ENCODE measurements at places on chromosomes 7 and 10.

GRCh38 chr7:3154881-3155494 lies 111.3 kb upstream of the CARD11 start:
- no peak for DNase-seq

- no peak for DNase-seq
Observed at GRCh38 chr10:120221873-120222485, 235.0 kb upstream of the PLPP4 start.

DNA sequence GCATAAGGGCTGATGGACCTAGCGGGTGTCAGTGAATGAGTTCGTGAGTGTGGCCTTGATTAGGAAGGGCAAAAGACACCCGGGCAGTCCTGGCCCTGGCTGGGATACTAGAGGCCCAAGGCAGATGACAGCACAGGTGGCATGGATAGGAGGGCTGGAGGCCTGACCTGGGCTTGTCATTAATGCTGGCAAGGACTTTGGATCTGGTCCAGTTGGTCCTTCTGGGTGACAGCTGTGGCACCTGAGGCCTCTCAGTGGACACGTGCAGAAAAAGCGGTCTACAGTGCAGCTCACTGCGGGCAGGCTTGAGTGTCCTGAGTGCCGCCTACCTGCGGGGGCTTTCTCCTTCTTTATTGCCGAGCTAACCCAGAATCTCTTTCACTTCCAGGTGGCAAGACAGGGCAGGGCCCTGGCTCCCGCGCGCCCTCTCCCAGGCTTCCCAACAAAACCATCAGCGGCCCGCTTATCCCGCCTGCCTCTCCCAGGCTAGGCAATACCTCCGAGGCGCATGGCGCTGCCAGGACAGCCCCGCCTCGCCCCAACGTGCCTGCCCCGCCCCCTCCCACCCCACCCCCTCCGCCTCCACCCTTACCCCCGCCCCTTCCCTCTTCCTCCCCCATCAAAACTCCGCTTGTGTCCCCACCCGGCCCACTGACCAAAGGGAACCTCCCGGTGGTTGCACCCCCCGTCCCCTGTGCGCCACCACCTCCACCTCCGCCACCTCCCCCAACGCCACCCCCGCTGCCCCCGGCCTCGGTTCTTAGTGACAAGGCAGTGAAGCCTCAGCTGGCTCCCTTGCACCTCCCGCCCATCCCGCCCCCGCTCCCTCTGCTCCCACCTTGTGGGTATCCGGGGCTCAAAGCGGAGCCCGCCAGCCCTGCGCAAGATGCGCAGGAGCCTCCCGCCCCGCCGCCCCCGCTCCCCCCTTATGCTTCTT lies 77.4 kb downstream of the WIPF3 start:
- no peak for DNase-seq

DNA sequence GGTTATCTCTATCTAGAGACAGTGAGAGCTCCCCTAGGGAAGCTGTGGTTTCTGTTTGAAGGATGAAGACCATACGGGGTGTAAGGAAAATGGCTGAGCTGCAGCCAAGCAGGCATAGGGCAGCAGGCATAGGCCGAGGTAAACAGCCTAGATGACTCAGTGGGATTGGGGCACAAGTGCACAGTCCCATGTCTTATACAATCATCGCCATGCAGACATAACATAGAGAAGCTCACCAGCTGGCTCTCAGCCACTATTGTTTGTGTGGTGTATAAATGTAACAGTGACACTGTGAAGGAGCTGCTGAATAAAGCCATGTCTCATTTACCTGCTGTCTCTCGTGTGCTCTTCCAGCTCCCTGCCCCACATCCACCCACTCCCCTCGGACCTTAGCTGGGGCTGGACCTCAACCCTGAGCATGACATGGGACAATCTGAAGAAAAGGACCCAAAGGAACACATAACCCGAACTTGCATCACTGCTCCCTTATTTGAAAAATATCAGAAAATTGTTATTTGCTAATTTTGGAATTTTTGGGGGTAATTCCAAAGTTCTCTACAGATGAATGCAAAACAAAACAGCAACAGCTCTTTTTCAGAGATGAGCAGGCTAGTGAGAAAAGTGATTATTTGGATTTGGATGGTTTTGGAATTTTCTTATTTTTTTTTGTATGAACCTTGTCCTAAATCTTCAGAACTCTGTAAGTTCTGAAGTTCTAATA lies 582.7 kb downstream of the REEP3 start:
- no peak for DNase-seq

GRCh38 chr10:33223326-33224000 lies 111.0 kb downstream of the NRP1 start:
- no peak for DNase-seq

DNA sequence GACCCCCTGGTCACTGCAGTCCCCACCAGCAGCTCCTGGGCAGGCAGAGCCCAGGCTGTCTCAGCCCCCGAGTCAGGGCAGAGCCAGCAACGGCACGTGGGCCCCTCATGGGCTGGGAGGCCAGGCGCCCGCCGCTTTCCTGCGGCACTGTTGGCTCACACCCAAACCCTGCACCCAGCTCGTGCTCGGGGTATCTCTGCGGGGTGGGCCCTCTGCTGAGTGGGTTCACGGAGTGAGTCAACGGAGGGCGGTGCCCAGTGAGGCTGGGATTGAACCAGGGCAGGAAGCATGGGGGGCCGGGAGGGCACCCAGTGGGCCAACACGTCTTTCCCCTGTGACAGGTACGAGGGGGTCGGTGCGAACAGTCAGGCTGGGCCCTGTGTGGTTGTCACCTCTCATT lies 28.9 kb downstream of the ADAP1 start:
- DNase-seq: no peak

- DNase-seq: no peak
Observed at GRCh38 chr10:19946245-19946644, 130.0 kb downstream of the PLXDC2 start.

- DNase-seq: no peak
Observed at GRCh38 chr7:111290419-111290818, 199.5 kb downstream of the LRRN3 start.

- no peak for DNase-seq
Observed at GRCh38 chr10:113517901-113518260, 35.0 kb upstream of the HABP2 start.

GRCh38 chr10:123139521-123140163 lies 3.9 kb downstream of the HMX3 start:
- DNase-seq: no peak

- no peak for DNase-seq
Observed at GRCh38 chr7:144527051-144527471, 123.6 kb upstream of the NOBOX start.

- no peak for DNase-seq
Observed at GRCh38 chr7:98875501-98875900, 2.8 kb upstream of the TRRAP start.

GRCh38 chr10:121490871-121491519 lies 107.2 kb downstream of the FGFR2 start:
- no peak for DNase-seq

GRCh38 chr10:96263669-96264068 lies 7.7 kb downstream of the BLNK start:
- no peak for DNase-seq

GRCh38 chr7:128108641-128109423 lies 77.6 kb upstream of the LRRC4 start:
- no peak for DNase-seq

GRCh38 chr7:129865093-129865924 lies 87.5 kb downstream of the UBE2H start:
- DNase-seq: no peak

DNA sequence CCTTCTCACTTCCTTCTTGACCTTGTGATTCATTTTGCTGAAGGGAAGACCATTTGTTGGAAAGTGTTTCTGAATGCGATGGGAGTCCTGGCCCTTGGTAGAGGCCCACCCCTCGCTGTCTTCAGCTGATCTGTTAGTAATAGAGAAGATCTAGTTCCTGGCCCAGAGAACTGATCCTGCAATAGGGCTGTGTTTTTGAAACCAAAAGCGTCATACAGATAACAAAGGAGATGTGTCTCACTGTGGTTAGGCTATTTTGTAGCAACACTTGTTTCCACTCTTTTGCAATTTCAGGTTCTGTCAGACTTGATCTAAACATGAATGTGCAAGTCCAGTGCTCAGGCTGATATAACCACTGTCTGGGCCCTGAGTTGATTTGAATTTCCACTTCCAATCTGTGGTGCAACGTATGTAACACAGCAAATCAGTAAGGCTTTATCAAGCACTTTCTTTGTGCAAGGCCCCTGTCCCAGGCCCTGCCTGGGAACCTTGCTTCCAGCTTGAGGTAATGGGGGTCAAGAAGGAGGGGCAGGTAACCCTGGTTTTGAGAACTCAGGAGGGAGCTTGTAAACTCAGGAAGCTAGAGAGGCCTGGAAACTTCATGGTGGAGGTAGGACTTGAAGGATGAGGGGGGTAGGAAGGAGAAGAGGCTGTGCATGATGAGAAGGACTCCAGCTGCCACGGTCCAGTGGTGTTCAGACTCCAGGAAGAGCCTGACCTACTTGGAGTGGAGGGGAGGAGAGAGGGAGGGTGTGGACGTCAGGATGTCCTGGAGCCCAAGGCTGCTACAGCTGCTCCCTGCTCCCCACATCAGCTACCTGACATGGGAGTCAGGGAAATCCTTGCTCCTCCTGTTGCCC lies 42.2 kb upstream of the SRGN start:
- DNase-seq: no peak

- DNase-seq: no peak
Observed at GRCh38 chr7:149494738-149495368, 2.8 kb downstream of the ZNF746 start.

DNA sequence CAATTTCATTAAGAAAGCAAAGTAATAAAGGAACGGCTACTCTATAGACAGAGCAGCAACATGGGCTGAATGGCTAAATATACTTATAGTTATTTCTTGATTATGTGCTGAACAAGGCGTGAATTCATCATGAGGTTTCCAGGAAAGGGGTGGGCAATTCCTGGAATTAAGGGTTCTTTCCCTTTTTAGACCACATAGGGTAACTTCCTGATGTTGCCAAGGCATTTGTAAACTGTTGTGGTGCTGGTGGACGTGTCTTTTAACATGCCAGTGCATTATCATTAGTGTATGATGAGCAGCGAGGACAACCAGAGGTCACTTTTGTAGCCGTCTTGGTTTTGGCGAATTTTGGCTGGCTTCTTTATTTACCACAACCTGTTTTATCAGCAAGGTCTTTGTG lies 28.5 kb upstream of the ZMYND11 start:
- DNase-seq: no peak

- DNase-seq: no peak
Observed at GRCh38 chr10:80466724-80467326, 12.7 kb downstream of the TSPAN14 start.

DNA sequence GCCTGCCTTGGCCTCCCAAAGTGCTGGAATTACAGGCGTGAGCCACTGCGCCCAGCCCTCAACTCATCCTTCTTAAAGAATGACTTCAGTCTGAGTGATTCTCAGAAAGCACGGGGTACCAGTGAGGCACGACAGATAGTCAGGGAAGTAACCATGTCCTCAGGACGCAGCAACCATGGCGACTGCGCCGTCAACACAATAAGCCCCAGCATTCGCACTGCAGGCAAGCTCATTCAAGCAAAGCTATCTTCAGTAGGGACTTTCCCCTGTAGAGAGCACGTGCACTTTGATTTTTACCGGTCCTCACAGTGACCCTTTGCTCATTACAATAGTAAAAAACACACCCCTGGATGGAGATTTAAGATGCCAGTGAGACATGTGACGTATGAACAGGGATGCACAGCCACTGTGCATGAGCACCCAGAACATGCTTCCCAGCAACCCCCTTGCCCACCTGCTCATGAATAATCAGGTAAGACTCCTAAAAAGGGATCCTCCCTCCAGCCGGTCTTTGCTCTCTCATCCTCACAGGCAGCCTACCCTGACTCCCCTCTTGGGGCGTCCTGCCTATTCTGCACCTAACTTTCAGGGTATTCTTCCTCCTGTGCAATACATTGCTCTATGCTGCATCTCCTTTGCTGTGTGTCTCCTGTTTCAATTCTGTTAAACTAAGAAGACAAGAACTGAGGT lies 9.1 kb downstream of the WDR86 start:
- DNase-seq: no peak

GRCh38 chr10:125140151-125140550 lies 20.2 kb downstream of the CTBP2 start:
- DNase-seq: no peak

DNA sequence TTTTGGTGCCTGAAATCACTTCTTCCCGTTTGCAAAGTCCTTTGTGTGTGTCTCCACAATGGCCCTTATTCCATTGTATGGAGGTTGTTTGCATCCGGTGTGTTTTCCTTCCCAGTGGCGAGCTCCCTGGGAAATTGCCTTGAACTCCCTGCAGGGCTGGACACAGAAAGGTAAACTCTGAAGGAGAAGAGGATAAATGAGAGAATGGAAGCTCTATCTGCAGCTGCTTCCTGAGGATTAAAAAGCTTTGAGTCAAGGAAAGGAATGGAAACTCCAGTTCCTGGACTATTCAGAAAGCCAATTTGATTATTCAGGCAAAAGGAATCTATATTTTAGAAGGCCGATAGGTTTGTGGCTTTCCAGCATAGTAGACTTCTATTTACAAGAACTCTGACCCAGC lies 4.4 kb upstream of the GRK5 start:
- DNase-seq: no peak

DNA sequence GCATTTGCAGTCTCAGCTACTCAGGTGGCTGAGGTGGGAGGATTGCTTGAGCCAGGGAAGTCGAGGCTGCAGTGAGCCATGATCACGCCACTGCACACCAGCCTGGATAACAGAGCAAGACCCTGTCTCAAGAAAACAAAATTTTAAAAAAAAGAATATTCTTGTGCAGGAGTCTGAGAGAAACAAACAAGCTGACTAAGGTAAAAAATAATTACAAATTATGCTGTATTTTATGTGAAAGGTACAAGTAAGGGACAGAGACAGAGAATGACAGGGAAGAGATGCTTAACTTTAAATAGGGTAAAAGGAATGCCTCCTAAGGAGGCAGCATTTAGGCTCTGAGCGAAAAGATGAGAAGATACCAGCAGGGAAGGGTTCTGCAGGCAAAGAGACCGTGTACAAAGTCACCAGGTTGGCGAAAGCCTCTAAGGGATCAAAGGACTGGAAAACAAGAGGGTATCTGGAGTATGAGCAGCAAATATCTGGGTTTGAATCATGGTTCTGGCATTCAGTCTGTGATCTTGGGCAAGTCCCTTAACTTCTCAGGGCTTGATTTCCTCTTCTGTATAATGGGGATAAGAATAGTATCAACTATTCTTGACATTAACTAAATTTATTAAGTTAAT lies 106.2 kb upstream of the RHOBTB1 start:
- no peak for DNase-seq

DNA sequence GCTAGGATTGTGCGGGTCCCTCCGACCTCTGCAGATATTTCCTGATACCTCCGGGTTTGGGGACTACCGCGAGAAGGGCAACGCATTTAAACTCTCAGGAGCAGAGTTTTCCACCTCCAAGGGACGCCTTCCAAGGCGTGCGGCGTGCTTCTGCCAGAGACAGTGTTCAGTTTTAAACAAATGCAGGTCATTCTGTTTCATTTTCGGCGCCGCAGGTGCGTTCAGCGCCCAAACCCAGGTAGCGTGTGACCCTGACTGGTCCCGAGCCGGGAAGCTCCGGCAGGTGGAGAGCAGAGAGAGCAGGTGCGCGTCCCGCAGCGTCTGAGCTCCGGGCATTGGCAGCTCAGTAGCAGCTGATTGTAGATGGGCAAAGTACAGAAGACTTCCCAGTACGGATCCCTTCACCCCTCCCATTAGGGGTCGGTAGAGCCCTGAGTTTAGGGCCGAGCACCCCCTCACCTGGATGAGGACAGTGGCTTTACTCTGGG lies 1.4 kb upstream of the CYP26A1 start:
- no peak for DNase-seq

Measured in NCI-H2107 (cell line).